Kasumi-1 (cell line): ENCODE measurements at places on chromosomes 6 and 20.

GRCh38 chr6:5095236-5095635, 10.1 kb downstream of the PPP1R3G start:
- DNase-seq: no peak

DNA sequence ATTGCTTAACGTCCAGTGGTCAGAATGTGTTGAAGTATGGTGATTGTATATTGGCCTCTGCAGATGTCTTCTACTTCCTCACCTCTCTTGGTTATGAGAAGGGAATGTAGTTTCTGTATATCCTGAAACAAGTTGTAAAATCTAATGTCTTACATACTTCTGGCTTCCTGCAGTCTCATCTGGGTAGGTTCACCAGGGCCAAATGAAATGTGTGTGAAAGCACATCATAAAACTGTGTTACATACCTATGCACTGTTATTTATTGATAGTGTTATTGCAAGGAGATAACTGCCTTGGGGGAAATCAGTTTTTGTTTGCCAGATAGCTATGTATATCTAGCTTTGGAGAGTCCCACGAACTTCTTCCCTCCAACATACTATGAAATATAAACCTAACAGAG, 35.7 kb upstream of the PLCG1 start:
- no peak for DNase-seq

DNA sequence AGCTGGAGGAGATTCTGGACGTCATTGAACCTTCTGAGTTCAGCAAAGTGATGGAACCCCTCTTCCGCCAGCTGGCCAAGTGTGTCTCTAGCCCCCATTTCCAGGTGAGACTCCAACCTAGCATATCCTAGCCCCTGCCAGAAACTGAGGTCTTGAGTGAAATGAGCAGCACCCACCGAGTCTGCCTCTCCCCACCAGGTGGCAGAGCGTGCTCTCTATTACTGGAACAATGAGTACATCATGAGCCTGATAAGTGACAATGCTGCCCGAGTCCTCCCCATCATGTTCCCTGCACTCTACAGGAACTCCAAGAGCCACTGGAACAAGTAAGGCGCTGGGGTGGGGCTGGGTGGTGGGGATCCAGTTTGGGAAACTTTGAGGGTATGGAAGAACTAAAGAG, 4.6 kb downstream of the MEA1 start:
- DNase-seq: peak; percentile 65

DNA sequence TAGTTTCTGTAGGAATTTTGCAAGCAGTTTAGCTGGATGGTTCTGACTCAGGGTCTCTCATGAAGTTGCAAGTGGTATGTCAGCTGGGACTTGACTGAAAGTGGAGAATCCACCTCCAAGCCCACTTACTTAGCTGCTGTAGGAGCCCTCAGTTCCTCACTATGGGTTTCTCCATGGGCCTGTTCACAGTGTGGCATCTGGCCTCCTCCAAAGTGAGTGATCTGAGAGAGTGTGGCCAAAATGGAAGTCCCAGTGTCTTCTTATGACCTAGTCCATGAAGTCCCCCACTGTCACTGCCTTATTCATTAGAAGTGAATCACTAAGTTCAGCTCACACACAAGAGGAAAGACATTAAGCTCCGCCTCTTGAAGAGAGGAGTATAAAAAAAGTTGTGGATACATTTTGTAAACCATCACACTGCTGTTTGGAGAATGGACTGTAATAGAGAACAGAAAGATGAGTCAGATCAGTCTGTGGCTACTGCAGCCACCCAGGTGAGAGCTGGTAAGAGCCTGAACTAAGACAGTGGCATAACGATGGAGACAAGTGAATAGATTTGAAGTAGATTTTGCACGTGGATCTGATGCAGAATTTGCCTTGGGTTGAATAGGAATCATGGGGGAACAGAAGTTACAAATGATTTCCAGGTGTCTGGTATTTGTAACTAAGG, 4.9 kb upstream of the NELFCD start:
- DNase-seq: no peak

- peak; percentile 11 for DNase-seq
These were observed 188.6 kb downstream of the ZDHHC14 start for GRCh38 chr6:157569543-157569942.

- DNase-seq: no peak
These were observed 132.1 kb upstream of the KCNG1 start for GRCh38 chr20:51154708-51155690.

DNA sequence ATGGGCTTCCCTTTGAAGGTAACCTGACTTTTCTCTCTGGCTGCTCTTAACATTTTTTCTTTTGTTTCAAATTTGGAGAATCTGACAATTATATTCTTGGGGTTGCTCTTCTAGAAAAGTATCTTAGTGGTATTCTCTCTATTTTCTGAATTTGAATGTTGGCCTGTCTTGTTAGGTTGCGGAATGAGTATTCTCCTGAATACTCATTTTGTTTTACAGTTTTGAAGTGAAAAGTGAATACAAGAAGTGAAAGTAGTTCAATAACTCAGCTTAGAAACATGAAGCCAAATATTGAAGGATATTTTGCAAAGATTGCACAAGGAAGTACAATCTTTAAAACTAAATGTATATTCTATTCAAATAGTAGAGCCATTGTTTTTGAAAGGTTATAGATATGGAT, 120.2 kb upstream of the MAP3K4 start:
- no peak for DNase-seq

GRCh38 chr6:96104910-96105309, 89.1 kb downstream of the FUT9 start:
- DNase-seq: no peak

DNA sequence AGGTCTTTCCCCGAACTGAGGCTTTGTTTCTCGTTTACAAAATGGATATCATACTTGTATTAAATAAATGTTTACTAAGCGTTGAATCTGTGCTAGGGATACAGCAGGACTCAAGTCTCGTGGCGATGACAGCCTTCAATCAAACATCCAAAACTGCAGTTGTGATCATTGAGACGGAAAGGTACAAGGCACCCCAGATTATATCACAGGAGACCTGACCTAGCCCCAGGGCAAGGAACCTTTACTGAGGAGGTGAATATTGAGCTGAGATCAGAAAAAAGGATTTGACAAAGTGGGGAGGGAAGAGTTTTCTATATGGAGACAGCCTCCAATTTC, 476 bp downstream of the AAR2 start:
- DNase-seq: no peak

DNA sequence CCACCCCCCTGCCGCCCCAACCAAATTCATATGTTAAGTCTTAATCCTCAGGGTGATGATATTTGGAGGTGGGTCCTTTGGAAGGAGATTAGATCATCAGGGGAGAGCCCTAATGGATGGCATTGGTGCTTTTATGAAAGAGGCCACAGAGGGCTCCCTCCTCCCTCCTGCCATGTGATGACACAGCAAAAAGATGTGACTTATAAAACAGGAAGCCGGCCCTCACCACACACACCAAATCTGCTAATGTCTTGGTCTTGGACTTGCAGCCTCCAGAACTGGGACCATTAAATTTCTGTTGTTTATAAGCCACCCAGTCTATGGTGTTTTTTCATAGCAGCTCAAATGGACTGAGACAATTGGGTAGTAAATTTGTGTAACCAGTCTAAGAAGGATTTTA, 176.3 kb downstream of the ADGRG6 start:
- peak; percentile 65 for DNase-seq

DNA sequence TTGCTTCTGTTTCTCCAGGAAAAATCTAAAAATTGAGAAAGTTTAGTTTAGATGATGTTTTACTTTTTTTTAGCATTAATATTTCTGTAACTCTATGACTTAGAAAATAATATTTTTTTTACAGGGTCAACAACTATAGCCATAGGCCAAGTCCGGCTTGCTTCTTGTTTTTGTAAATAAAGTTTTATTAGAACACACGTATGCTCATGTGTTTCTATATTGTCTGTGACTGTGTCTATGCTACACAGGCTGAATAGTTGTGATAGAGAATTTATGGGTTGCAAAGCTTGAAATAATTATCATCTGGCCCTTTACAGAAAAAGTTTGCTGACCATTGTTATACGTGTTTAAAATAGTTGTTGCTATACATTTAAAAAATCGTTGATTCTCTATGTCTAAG, 399.2 kb downstream of the EPM2A start:
- no peak for DNase-seq

GRCh38 chr20:33419140-33419974, 18.0 kb upstream of the CDK5RAP1 start:
- no peak for DNase-seq

DNA sequence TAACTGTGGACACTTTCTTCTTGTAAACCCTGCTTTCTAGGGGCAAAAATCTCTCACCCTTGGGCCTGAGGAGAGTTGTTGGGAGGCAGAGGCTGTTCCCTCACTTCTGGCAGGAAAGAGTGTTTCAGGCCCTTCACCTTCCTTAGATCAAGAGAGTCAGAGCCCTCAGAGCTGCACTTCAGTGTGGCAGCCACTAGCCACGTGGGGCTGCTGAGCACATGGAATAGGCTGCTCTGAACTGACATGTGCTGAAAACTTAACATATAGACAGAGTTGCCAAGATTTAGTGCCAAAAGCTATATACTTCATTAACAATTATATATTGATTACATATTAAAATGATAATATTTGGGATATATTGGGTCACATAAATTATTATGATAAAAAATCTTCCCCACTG, 4.4 kb upstream of the LMBRD1 start:
- no peak for DNase-seq

DNA sequence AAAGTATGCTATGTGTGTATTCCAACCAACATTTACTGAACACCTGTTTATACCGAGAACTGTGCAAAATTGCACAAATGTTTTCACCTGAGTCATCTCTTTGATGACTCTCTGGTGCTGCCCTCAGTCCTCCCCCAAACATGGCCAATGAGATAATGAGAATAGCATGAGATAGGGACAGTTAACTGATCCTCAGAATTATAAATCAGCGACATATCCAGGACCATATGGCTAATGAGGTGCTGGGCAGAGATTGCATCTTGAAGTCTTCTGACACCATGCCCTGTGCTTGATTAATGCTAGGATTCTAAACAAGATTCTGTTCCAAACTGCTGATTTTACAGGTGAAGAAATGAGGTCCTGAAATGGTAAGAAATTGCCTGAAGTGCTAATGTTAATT, 13.0 kb downstream of the CLVS2 start:
- no peak for DNase-seq

- no peak for DNase-seq
These were observed 500.9 kb downstream of the PREX1 start for GRCh38 chr20:48326868-48327267.

GRCh38 chr6:153028286-153028685, 25.8 kb upstream of the MTRF1L start:
- DNase-seq: no peak

DNA sequence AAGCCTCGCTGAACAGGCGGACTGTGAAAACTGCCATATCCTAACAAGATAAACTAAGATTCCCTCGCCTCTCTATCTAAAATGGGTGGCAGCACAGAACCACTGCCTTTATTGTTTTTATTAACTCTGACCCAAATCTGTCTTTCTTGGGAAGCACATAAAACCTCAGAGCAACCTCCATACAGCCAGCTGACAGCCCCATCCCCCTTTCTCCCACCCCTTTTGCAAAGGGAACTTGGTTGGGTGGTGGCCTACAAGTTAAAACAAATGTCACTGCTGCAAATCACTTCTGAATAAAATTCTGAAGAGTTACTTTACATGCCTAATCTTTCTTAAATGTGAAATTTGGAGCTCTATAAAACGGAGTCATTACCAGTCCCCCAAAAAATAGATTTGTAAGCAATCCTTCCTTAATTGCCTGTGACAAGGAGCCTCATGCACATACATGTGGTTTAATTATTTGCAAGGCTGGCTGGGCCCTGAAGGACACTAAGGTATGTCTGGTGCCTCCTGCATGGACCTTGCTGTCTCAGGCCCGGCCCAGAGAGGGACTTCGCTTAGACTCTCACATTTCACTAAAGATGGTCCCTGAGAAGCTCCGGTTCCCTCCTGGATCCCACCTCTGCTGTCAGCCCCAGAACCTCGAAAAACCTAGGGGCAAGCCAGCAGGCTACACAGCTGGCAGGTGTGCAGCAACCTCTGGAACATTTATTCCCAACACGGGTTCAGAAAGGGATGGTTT, 21.7 kb downstream of the PXDC1 start:
- no peak for DNase-seq

DNA sequence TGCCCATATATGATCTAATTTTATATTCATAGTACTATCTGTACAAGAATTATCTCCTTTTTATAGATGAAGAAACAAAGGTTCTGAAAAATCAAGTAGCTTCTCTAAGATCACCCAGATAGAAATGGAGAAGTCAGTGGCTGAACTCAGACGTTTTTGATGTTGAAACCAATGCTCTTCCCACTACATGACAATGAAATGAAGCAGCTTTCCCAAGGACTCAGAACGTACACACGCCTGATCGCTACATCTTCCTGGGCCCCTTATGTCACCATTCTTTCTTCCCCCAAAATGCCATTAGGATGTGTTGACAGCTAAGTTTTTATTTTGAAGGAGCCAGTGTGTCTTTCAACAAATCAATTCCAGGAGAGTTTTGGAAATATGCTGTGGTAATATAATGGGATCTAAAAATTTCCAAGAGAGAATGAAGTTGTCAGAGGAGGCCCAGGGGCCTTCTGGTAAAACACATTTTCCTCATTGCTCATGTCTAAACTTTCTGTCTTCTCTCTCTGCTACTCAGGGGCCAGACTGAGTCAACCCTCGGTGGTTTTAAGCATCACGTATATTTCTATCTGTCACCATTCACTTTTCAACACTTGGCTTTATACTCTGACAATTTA, 98.1 kb upstream of the COL21A1 start:
- no peak for DNase-seq

DNA sequence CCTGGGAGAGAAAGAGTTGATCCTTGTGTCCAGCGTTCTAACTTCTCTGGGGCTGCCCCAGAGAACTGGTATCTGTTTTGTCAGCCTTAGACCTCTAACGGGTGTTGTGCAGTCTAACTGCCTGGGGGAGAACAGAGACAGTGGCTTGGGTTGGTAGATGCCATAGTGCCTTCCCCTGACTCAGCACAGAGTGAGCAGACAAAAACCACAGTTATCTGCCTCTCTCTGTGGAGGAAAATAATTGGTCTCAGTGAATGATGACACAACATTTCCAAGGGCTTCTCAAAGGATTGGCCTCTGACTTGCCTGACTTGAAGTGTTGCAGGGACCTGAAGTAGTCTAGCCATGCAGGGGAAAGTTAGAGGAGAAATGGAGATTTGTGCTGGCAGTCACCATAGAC, 226.2 kb upstream of the MAN1A1 start:
- no peak for DNase-seq

GRCh38 chr6:79750806-79751205, 119.7 kb downstream of the SH3BGRL2 start:
- no peak for DNase-seq

GRCh38 chr6:89281779-89282246, 33.3 kb downstream of the GABRR2 start:
- DNase-seq: peak; percentile 82
